ENCODE measurements at places on chromosomes 6 and 20. TPM values are rescaled to one million over a fixed set of nuclear protein-coding genes. Genes with fewer than 3 reads are reported as not detected.

Gene TRAM2
- 178 TPM for total RNA-seq

Gene MUCL3
- total RNA-seq: not detected

Gene TCF21
- not detected for total RNA-seq

Gene GRM1
- total RNA-seq: not detected

Gene OXT
- total RNA-seq: not detected

Gene AVP
- total RNA-seq: not detected

Gene MDC1
- total RNA-seq: 25.5 TPM

Gene CGAS
- 1.0 TPM for total RNA-seq

Gene LY6G6C
- total RNA-seq: not detected

Gene BMP5
- not detected for total RNA-seq

Gene TSBP1
- not detected for total RNA-seq

Gene NKX2-4
- not detected for total RNA-seq

Gene ACAT2
- 38.4 TPM for total RNA-seq

Gene ADGRF1
- not detected for total RNA-seq

Gene RSPH9
- total RNA-seq: 0.38 TPM

Gene EDN1
- total RNA-seq: 10.6 TPM

Gene SPATS1
- not detected for total RNA-seq

Gene GINS1
- total RNA-seq: 4.9 TPM

Gene KCNK17
- total RNA-seq: not detected

Gene NKX2-2
- not detected for total RNA-seq

Gene XKR7
- not detected for total RNA-seq

Gene SMIM29
- total RNA-seq: 15.5 TPM

Gene PTCHD4
- 1.1 TPM for total RNA-seq

Gene IYD
- total RNA-seq: not detected

Gene NSFL1C
- 75.3 TPM for total RNA-seq

Gene COX4I2
- not detected for total RNA-seq

Gene PHF20
- total RNA-seq: 44.6 TPM
